ENCODE measurements at places on chromosomes 4 and X. TPM values are rescaled to one million over a fixed set of nuclear protein-coding genes. Genes with fewer than 3 reads are reported as not detected.

GRCh38 chr4:74444891-74445642 is at the start of gene AREG:
AREG (plus strand) TSS chr4:74445136; CDS start chr4:74445346, 210 bp downstream.
- peaks cover 13% of the 10 kb centered on the region for H3K4me1 ChIP-seq
- H3K4me3 ChIP-seq: peak within 1 kb of the TSS; percentile 92
- H3K27ac ChIP-seq: peak within 1 kb of the TSS; percentile 83
- DNase-seq: peak; percentile 92

GRCh38 chr4:94722748-94723147 is 35.0 kb upstream of the BMPR1B start:
- H3K4me1 ChIP-seq: no peaks in the 10 kb centered on the region
- H3K27ac ChIP-seq: no peak overlapping the region
- no peak for DNase-seq
- no peaks in the 10 kb centered on the region for H3K36me3 ChIP-seq
- no peak overlapping the region for H3K4me3 ChIP-seq

DNA sequence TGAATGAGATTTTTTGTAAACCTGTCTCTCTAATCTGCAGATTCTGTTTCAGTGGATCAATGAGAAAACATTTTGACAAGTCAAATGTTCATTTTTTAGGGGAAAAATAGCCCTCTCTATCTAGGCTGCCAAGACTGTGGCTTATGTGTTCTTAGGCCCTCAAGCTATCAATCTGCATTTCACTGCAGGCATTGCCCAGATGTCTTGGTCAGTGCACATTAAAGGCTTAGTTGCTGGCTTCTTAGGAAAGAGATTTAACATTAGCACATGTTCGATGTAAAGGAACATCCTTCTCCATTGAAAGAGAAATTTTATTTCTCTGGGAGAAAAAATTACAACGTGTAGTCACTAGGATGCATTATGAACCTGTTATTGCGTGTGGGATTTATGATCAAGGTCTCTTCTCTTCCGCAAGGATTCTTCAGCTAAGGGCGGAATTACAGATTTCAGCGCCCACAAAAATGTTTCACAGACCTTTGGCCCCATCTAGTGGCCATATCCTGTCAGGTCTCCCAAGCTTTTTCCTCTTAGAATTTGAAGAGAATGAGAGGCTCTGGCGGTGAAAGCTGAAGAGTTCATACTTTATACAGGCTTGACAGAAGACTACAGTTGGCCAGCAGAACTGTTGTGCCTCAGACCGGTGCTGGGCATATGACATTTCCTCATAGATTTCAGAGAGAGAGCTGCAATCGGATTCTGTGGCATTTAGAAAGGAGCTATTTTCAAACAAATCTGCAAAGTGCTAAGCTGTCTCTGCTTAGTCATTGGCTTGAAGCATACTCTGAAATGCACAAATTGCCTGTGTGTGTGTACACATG is 144.6 kb upstream of the NOCT start:
- H3K27ac ChIP-seq: no peak overlapping the region
- peak; percentile 66 for DNase-seq
- no peak overlapping the region for H3K4me3 ChIP-seq
- peaks cover 27% of the 10 kb centered on the region for H3K27me3 ChIP-seq
- H3K36me3 ChIP-seq: no peaks in the 10 kb centered on the region

GRCh38 chr4:6152869-6153705 is 47.3 kb downstream of the JAKMIP1 start:
- no peak overlapping the region for H3K27ac ChIP-seq
- peaks cover 2% of the 10 kb centered on the region for H3K27me3 ChIP-seq
- peaks cover 11% of the 10 kb centered on the region for H3K4me1 ChIP-seq
- no peak for DNase-seq
- no peak overlapping the region for H3K4me3 ChIP-seq
- H3K36me3 ChIP-seq: no peaks in the 10 kb centered on the region

DNA sequence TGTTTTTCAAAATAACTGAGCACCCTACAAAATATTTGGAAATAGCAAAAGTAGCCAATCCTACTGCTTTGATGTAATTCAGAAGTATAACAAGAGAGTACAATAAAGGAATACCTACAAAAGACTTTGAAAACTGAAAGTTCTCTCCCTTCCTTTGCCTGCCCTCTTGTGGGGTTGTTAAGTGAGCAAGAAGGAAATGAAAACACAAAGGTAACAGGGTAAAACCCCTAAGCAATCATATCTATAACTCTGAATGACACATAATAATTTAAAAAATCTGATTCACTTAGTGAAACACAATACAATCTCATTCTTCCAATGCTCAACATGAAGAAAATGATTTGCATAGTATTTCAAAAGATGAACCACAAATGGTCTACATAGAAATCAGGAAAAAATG is 98.2 kb downstream of the FRYL start:
- H3K4me3 ChIP-seq: no peak overlapping the region
- H3K27ac ChIP-seq: no peak overlapping the region
- H3K4me1 ChIP-seq: peaks cover 42% of the 10 kb centered on the region

GRCh38 chrX:93673056-93673868 is at the start of gene NAP1L3:
NAP1L3 (minus strand) TSS chrX:93673578; CDS start chrX:93673304, 274 bp downstream.
- H3K4me1 ChIP-seq: peaks cover 14% of the 10 kb centered on the region
- peak; percentile 79 for DNase-seq
- H3K4me3 ChIP-seq: peak within 1 kb of the TSS; percentile 87
- H3K36me3 ChIP-seq: no peaks in the 10 kb centered on the region
- H3K27ac ChIP-seq: peak within 1 kb of the TSS; percentile 87

- no peaks in the 10 kb centered on the region for H3K27me3 ChIP-seq
- no peak overlapping the region for H3K4me3 ChIP-seq
- no peak for DNase-seq
- H3K4me1 ChIP-seq: no peaks in the 10 kb centered on the region
Observed at GRCh38 chrX:145393702-145394235, 146.5 kb downstream of the SPANXN1 start.

DNA sequence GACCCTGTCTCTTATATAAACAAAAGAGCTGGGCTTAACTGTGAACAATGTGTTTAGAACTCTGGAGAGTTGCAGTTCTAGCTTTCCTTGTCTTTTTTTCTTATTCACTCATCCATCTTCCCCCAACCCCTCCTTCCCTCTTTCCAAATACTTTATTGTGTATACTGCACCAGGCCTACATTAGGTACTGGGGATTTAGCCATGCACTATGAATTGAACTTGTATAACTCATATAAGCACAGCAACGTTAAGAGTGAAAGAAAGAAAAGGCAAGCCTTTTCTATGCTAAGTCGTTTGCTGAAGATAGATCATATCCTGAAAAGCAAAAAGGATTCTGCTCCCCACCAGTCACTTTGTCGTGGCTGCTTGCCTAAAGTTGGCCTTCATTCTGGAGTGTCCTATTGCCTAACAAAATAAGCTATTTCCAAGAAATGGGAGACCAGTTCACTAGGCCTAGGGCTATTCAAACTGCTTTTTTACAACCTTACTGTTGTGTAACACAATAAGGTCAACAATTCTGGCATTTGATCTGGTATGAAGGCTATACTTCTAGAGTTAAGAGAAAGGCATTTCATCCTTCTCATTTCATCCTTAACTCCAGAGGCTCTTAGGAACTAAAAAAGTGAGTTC is 32.2 kb downstream of the CCNI start:
- no peak for DNase-seq
- no peak overlapping the region for H3K4me3 ChIP-seq
- no peak overlapping the region for H3K27ac ChIP-seq

DNA sequence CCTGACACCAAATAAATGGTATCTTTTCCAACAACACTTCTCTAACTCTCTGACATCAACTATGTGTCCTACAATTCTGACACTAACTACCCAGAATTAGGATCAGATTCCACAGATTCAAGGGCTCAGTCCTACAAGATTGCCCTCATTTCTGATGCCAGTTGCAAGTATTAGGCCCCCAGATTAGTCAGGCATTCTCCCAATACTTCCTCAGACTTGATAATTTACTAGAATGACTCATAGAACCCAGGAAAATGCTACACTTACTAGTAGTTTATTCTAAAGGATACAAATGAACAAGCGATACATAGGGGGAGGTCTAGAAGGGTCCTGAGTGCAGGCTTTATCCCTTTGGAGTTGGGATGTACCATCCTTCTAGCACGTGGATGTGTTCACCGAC is 8.5 kb downstream of the TIGD2 start:
- H3K4me3 ChIP-seq: no peak overlapping the region
- no peaks in the 10 kb centered on the region for H3K36me3 ChIP-seq
- no peaks in the 10 kb centered on the region for H3K27me3 ChIP-seq
- H3K4me1 ChIP-seq: no peaks in the 10 kb centered on the region
- no peak overlapping the region for H3K27ac ChIP-seq
- DNase-seq: no peak

- H3K4me3 ChIP-seq: no peak overlapping the region
- H3K27ac ChIP-seq: no peak overlapping the region
- DNase-seq: no peak
- no peaks in the 10 kb centered on the region for H3K4me1 ChIP-seq
Observed at GRCh38 chr4:13359809-13360208, 124.3 kb downstream of the RAB28 start.

- H3K27ac ChIP-seq: no peak overlapping the region
- H3K27me3 ChIP-seq: peaks cover 2% of the 10 kb centered on the region
- no peak for DNase-seq
Observed at GRCh38 chr4:72305080-72305479, 263.9 kb downstream of the ADAMTS3 start.

DUSP9 gene
- 0.12 TPM for total RNA-seq

DMP1 gene
- not detected for total RNA-seq

GIMD1 gene
- total RNA-seq: not detected

ALG13 gene
- total RNA-seq: 58.6 TPM

SUPT20HL2 gene
- not detected for total RNA-seq

RPS3A gene
- 2,077 TPM for total RNA-seq

MAGEA9 gene
- not detected for total RNA-seq

FBXL5 gene
- total RNA-seq: 29.1 TPM

All from activated CD4-positive, alpha-beta T cell treated with anti-CD3 and anti-CD28 coated beads for 36 hours (primary cell).